ENCODE measurements at places on chromosomes 3 and 15. TPM values are rescaled to one million over a fixed set of nuclear protein-coding genes. Genes with fewer than 3 reads are reported as not detected.
A peak's percentile ranks its signal among the peaks of the same experiment; 100 is the strongest.

DNA sequence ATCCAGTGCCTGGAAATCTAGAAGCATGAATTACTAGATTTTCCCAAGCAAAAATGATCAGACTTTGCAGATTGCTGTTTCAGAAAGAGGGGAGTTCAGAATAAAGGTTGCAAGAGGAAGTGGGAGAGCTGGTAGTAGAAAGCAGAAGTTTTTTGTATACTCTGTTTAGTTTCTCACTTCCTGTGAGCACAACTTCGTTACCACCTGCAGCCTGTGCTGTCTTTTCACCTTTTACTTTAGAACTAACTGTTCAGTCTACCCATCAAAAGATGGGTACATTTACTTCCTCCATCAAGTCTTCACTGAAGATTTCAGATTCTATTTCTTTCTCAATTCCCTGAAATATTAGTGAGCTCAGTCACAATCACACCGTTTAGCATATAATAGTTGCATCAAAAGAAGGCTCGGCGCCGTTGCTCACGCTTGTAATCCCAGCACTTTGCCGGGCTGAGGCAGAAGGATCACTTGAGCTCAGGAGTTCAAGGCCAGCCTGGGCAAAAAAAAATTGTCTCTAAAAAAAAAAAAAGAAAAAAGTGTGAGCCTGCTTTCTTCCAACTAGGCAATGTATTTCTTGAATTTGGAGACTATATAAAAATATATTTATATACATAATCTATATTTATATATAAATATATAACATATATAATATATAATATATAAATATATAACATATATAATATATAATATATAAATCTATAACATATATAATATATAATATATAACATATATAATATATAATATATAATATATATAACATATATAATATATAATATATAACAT, 1.8 kb upstream of the CEP97 start:
- no peak for DNase-seq

DNA sequence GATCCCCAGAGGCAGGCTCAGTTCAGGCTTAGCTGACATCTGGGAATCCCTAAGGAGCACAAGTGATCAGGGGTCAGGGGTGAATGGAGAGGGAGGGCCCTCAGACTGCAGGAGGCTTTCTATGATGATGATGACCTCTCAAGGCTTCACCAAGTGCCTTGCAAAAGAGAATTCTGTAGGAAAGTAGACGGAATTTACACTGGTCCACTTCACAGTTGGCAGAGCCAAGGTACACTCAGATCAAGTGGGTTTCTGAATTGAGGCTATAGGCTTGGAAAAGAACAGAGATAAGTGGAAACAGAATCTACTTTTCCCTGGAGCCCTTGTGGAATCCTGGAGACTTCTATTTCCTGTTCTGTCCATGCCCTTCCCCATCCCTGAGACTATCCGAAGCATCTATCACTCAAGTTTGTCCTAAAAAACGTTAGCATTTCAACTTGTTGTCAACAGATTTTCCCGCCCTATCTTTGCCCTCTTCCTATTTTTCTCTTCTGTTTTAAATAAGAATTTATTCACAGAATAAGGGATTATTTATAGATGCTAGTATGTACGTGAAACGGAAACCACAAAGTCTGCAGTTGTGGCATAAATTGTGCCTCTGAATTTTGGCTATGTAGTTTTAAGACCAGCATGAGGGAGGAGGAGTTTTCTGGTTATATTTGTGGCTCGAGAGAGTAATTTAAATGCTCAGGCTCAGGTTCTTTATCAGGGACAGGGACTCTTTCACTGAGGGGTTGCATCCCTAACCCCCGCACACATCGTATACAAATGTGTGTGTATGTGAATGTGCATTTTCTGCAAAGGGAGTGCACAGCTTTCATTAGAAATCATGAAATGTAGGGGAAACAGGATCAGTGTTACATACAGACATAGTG, 12.8 kb downstream of the GCSAM start:
- no peak for DNase-seq

- no peak for DNase-seq
Measured at GRCh38 chr15:64017591-64018163, 28.6 kb downstream of the DAPK2 start.

- DNase-seq, result no peak
Measured at GRCh38 chr3:52238761-52239701, at the start of gene TWF2. TSS of gene TWF2 (minus strand) at chr3:52239158. CDS start at chr3:52239016, 142 bp downstream.

DNA sequence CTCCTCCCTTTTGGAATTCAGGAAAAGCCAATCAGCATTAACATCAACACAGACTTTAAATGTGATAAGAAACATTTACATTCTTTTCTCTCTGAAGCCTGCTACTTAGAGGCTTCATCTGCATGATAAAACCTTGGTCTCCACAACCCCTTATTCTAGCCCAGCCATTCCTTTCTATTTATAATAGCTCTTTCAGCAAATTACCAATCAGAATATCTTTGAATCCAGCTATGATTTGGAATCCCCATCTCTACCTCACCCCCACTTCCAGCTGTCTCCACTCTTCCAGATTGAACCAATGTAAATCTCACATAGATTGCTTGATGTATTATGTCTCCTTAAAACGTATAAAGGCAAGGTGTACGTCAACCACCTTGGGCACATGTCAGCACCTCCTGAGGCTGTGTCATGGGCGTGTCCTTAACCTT, 139.7 kb downstream of the TUSC7 start:
- DNase-seq, result no peak

- no peak for DNase-seq
Measured at GRCh38 chr15:68126396-68126795, 72.3 kb downstream of the PIAS1 start.

Gene ABTB1
- 39.1 TPM for total RNA-seq

Gene SLC9C1
- not detected for total RNA-seq

Gene TFG
- total RNA-seq, result 224 TPM

DNA sequence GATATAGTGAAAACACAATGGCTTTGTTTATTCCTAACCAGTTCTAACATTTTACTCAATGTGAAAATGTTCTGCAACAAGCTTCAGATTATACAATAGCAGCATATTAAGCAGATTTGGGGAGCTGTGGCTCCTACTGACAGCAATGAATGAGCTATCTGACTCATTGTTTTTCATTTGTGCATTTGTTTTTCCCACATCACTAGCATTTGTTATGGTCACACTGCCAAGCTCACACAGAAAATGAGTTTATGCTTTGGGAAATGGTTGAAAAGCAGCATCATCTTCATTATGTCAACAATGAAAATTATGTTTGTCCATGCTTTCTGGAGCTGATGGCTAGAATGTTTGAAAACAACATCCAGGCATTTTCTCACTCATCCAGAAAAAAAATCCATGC, 53.5 kb downstream of the ZPLD1 start:
- DNase-seq, result no peak

Gene ACTC1
- not detected for total RNA-seq

DNA sequence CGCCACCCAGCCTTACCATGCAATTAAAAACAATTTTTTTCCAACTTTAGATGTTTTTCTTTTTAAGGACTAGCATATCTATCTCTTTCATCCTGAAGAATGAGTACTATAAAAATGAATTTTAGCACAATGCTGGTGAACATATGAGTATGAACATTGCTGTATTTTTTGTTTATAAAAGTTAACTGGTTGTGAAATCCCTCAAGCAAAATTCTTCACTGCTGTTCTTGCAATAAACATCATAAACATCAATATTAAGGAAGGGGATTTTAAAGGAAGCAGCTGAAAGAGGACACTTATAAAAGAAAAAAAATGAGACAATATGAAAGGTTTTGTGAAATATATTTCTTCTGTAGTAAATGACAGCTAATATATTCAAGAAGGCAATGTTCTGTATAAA, 3.0 kb downstream of the PLSCR4 start:
- DNase-seq, result no peak

DNA sequence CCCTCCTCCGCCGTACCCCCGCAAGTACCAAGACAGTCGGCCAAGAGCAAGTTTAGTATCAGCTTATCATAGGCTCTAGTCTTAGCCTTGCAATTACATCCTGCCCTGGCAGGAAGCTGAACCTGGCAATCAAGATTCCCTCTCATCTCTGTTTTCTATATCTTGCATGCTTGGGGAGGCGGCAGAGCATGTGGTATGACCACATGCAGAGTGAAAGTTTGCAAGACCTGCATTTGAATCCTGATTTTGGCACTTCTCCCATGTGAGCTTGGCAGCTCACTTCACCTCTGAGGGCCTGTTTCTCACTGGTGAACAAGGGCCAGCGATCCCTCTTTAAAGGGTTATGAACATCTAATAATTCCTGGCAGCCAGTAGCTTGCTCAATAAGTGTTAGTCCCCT, 106.1 kb upstream of the FRMD4B start:
- no peak for DNase-seq

- DNase-seq, result peak; percentile 17
Measured at GRCh38 chr3:79521221-79521848, 246.5 kb downstream of the ROBO1 start.

- no peak for DNase-seq
Measured at GRCh38 chr3:189726277-189726676, 95.1 kb downstream of the TP63 start.

- DNase-seq, result peak; percentile 35
Measured at GRCh38 chr3:186588632-186589031, 18.1 kb downstream of the DNAJB11 start.

DNA sequence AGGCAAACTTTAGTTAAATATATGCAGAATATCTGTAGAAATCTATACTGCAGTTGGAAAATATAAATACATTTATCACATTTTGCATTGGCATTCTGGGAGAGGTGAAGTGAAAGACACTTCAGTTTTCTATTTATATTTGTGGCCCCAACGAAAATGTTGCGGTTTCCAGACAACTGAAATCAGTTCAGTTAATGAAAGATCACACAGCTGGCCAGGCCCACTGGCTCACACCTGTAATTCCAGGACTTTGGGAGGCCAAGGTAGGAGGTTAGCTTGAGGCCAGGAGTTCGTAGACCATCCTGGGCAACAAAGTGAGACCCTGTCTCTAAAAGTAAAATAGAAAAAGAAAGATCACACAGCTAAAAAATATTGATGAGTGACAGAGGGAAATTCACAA, 11.9 kb upstream of the CLASP2 start:
- no peak for DNase-seq

DNA sequence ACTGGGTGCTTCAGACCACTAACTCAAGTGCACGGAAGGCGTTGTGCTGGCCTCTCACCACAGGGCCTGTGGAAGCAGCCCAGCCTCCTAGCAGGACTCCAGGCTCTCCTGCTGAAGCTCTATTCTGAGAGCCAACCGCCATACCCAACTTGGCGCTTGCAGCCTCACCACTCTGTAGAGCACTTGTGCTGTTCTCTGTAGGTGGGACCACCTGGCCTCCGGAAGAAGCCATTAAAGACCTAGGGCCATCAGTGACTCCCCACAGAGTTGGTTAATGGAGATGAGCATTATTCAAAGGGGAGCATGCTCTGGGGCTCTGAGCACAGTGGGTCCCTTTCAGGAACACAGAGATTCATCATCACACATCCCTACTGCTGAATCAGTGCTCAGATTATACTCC, 50.9 kb downstream of the C3orf85 start:
- no peak for DNase-seq

DNA sequence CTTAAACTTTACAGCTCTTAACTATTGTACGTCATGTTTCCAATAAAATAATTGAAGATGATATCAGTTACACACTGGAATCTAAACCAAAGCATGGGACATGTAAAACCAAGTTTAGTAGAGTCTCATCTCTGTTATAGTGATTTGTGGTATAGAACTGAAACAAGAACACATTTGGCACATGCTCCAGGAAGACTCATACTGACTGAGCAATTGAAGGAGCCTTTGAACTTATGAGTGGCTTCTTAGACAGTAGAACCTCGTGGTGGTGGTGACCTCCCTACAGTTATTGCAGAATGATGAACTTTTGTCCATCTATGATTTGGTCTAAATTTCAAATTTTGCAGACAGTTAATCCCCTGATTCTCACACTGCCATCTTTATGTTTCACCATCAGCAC, 729.7 kb downstream of the ROBO1 start:
- DNase-seq, result no peak

DNA sequence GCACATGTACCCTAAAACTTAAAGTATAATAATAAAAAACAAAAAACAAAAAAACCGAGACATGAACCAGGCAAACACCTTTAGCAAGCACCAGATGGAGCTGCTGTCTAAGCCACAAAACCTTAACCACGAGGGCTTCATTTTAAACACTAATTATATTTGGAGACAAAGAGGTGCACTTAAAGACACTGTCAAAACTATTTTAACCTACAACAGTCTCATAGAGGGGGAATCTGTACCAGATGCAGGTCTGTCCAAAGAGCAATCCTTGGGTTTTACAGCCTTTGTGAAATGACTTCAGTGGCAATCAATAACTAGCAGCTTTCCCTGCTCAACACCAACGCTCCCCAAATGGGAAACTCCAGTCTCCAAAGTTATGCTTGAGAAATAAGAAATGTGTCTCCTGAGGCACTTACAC, 115.7 kb upstream of the TSPAN3 start:
- no peak for DNase-seq

Gene CACNA2D2
- not detected for total RNA-seq

GRCh38 chr3:4827767-4828166, 151.5 kb upstream of the BHLHE40 start:
- no peak for DNase-seq

Gene ARGFX
- not detected for total RNA-seq

DNA sequence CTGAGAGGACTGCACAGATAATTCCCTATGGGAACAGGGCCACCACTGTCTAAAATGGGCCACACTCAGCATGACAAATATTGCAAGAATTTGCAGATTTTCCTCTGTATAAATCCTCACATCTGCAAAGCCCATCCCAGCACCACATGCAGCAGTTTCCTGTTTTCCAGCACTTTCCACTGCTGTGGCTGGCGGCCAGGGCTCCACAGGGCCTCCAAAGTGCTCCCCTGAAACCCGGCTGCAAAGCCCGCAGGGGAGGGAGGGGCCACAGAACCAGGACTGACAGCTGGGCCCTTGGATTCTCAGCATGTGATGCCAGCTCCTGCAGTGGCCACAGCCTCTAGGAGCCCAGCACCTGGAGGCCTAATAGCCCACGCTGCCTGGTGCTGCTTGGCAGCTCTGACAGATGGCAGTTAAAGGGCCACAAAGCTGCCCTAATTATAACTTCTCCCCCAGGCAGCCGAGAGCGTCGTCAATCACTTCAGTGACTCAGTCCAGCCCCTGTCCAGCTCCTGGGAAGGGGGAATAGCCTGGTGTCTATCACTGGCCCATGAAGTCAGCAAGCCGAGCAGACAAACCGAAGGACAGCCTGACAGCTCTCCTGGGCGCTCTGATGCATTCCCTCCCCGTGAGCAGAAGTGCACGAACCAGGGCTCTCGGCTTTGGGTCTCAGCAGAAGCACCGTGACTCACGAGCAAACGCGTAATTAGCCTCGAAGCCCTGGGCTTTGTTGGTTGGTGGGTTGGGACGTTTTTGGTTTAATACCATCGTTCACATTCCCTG, 4.7 kb downstream of the LRRC15 start:
- no peak for DNase-seq

DNA sequence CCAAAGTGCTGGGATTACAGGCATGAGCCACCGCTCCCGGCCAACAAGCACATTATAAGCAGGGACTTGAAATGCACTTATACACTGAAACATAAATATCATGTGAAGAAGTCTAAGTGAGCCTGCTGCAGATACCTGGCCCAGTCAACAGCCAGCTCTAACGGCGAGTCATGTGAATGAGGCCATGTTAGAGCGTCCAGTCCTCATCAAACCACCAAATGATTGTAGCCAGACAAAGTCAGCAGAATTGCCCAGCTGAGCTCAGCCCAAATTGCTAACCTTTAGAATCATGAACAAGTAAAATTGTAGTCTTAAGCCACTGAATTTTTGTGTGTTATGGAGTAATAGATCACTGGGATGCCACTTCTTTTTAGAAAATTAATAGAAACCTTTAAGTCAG, 37.8 kb upstream of the UACA start:
- no peak for DNase-seq

Data from PC-9 (cell line).